ENCODE measurements at places on chromosomes 3 and 15.

GRCh38 chr15:100114571-100114970 is 227.2 kb downstream of the ADAMTS17 start:
- no peak for DNase-seq

DNA sequence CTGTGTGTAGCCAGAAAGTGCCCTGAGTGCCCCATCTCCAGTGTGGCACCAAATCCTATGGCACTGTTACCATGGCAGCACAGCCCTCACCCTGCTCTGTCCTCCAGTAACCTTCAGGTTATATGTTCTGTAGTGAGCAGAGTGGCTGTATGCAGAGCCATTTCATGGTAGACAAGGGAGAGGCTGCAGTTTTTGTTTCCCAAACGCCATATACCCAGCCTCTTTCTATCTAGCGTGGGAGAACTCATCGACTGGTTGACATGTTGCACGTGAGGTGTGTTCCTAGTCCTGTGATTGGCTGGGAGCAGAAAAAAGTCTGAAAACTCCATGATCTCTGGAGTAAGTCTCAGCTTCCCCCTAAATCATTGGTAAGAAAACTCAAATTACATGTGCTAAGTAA is 2.0 kb downstream of the SIDT1 start:
- peak; percentile 10 for DNase-seq

DNA sequence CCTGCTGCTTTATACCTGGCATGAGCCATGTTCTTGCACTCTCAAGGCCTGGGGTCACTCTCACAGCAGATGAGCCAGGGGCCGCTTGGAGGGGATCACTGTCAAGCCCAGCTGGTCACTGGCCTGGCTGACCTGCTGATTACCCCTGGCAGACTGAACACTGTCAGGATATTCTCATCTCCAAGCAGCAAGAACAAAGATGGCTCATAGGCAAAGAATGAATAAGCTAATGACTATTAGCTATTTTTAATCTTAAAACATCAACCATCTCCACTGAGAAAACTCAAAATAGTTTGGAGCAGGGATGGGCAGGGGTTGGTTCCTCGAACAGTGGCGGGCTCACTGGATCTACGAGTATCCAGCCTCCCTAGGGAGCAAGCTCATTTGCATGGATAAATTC is 64.4 kb upstream of the ACAN start:
- no peak for DNase-seq

DNA sequence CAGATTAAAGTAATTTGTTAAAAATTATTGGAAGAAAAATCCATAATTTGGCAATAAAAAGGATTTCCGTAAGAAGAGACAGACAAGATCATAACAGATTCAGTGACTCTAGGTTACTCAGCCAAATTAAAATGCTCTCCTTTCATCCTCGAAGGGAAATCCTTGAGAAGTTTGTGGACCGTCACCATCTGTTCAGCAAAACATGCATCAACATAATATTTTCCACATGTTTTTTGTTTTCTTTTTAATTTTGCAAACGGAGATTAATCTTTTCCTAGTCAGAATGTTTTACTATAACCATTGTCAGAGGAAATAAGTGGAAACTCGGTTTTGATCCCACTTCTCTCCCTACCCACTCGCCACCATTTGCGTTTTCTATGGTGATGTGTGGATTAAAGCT is 128.3 kb downstream of the TMCO5A start:
- no peak for DNase-seq

- DNase-seq = peak; percentile 22
Observed at GRCh38 chr3:87260270-87260669, 16.1 kb downstream of the POU1F1 start.

DNA sequence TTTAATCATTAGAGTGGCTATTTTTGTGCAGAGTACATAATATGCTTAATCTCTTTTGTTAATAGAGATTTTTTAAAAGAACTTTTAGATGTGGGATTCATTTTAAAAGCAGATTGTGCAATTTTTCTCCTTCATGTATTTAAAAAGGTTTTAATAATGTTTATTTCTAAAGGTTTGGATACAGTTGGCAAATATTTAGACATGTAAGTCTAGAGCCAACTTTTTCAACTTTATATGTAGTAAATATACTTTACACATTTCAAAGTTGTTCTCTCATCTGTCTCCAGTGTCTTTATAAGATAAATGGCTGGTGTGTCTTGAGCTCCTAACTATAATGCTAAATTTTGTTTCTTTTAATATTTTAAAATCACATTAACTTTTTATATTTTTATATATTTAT is 22.7 kb upstream of the GOLGA8B start:
- DNase-seq = no peak

GRCh38 chr3:47017504-47018268 is 38.2 kb downstream of the NBEAL2 start:
- DNase-seq = no peak

- no peak for DNase-seq
Observed at GRCh38 chr3:170835336-170835735, 34.7 kb downstream of the RPL22L1 start.

DNA sequence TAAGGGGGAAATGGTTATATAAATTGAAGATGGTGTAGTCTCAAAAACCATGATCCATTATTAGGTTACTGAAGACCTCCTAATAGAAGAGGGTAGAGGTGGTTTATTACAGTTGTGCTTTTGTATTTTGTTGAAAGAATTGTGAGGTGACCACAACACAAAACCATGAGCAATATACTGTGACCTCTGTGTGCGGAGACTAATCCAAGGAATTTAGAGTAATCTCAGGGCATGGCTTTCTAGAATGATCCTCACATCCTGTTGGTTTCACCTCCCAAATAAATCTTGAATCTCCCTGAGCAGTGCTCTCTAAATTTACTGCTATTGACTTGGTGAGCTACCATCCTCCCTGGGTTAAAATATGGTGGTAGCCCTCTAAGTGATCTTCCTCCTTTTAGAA is 52.3 kb downstream of the PTPRG start:
- DNase-seq = no peak

- DNase-seq = no peak
Observed at GRCh38 chr3:60675424-60675823, 575.8 kb downstream of the FHIT start.

- no peak for DNase-seq
Observed at GRCh38 chr3:58266577-58266976, 29.0 kb downstream of the ABHD6 start.

DNA sequence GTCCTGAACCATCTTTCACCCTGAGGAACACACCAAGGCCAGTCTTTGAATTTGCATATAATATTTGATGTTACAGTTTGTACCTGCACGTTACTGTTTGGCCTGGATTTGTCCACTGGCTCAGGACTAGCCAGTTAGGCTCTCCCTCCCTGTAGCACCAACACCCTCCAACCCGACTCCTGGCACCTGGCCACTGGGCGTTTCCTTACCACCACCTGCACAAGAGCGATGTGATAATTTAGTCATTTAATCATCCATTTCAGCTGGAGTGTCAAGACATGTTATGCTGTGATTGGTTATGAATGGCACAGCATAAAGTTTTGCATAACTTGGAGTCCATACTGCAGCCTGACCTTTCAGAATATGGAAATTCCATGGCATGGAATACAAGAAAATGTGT is 242.4 kb downstream of the KCNMB2 start:
- DNase-seq = no peak

DNA sequence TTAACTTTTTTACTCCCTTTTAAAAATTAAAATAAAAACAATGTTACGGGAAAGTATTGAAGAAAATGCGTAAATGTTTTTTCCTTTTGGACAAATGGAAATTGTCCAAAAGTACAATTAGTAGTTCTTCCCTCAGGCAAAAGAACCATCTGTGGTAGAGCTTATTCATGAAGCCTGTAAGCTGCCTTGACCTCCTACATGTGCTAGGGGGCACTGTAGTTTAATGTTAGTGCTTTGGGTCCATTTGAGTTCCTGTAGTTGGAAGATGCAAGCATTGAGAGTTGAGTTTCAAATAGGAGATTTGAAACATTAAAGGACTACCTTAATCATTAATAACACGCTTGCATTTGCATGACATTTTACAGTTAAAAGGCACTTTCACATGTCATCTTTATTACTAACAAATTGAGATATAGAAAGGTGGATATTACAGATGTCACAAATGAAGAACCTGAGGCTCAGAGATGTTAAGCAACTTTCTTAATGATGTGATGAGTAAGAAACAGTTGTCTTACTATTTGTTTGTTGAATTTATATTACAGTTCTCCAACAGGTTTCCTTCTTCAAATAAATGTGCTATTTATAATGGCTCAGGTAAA is 1.8 kb upstream of the ZNF385D start:
- DNase-seq = no peak

GRCh38 chr15:76903251-76903681 is 1.9 kb downstream of the SCAPER start:
- no peak for DNase-seq

- no peak for DNase-seq
Observed at GRCh38 chr3:43093006-43093405, 12.9 kb downstream of the POMGNT2 start.

GRCh38 chr3:193389335-193389734 is 10.8 kb upstream of the ATP13A5 start:
- DNase-seq = no peak

- DNase-seq = no peak
Observed at GRCh38 chr3:4492208-4493013, 737 bp upstream of the ITPR1 start.

GRCh38 chr3:28700728-28701127 is 352.1 kb upstream of the AZI2 start:
- DNase-seq = no peak

- DNase-seq = no peak
Observed at GRCh38 chr3:44264146-44264545, 22.5 kb downstream of the TOPAZ1 start.

- DNase-seq = no peak
Observed at GRCh38 chr3:140386357-140387100, 291.3 kb upstream of the TRIM42 start.

DNA sequence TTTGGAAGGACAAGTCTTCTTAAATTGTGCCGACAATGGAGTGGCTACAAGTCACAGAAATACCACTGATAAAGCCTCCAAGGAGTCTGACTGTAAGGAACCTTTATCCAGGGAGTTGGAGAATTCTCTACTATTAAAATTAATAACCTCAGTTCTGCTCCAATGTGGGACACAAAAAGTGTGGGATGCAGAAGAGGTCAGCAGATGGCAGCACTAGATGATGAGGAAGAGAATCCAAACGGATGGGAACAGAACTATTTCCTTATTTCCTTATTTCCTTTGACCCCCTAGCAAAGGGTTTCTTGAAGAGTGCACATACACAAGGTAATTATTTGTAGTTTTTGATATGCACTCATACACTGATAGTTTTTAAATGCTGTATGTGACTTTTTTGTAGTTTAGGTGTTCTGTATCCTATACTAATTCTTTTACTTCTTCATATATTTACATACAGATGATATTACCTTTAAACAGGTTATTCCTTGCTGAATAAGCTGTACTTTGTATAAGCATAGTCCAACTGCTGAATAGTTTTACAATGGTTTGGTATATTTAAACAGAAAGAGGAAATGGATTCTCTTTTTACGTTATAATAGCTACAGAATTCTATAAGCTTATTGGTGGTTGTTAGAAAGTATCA is 25.6 kb upstream of the NLGN1 start:
- no peak for DNase-seq

DNA sequence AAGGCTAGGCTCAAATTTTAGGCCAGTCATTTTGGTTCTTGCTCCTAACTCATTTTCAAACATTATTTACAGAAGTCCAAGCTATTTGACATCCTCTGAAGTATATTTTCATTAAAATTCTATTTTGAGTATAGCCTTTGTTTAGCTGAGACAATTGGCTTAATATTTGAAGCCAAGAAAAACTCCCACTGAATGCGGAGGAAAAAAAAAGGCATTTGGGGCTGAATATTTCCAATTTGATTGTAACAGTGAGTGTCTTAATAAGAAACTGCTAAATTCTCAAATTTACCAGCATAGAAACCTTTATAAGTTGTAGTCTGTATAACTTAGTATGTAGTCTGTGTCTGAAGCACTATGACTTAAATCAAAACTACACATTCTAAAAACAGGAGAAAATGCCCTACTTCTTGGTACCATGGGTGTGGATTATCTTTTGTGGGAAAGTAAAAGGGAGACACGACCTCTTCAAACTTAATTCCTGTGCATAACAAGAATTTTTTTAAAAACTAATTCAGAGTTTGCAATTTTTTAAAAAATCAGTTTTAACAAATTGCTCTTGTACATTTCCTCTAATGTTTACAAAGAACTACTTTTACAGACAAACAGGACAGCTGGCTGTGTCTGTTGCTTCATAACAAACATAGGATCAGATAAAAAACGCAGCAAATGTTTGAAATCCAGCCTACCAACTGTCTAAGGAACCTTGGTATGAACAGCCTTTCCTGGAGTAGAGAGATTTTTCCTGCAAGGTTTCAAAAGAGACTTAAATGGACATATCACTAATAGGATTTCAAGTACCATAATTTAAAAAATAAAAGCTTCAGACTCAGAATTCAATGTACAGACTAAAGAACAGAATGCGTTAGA is 52.7 kb upstream of the LMOD3 start:
- DNase-seq = no peak
